Endothelial cell of umbilical vein (primary cell): ENCODE measurements at places on chromosomes 2 and 18. TPM values are rescaled to one million over a fixed set of nuclear protein-coding genes. Genes with fewer than 3 reads are reported as not detected.

TEX44 gene
- not detected in 2 replicates for polyA plus RNA-seq

KCNF1 gene
- 0.23 and 0.27 TPM in 2 replicates for polyA plus RNA-seq

ST8SIA5 gene
- 0.10 and 0.25 TPM in 2 replicates for polyA plus RNA-seq

LOXHD1 gene
- 0.02 TPM in 1 of 2 replicates, not detected in the other for polyA plus RNA-seq

PRKCE gene
- polyA plus RNA-seq = 31.5 and 33.9 TPM in 2 replicates

MRPL30 gene
- polyA plus RNA-seq = 12.9 and 14.7 TPM in 2 replicates

POTEC gene
- polyA plus RNA-seq = not detected in 2 replicates

SH2D6 gene
- not detected in 2 replicates for polyA plus RNA-seq

CDH19 gene
- not detected in 2 replicates for polyA plus RNA-seq

CYP27A1 gene
- polyA plus RNA-seq = 30.3 and 34.9 TPM in 2 replicates

KLF7 gene
- 29.0 and 32.8 TPM in 2 replicates for polyA plus RNA-seq

DYSF gene
- 50.9 and 53.5 TPM in 2 replicates for polyA plus RNA-seq
